Stimulated activated CD4-positive, alpha-beta T cell treated with anti-CD3 and anti-CD28 coated beads, Interleukin-1b, Interleukin-23, amount 100 ng/mL, for 24 hours (primary cell): ENCODE measurements at places on chromosomes 3 and 15.

- no peak for DNase-seq
Observed at GRCh38 chr3:56257826-56258225, 210.4 kb downstream of the ERC2 start.

- DNase-seq: no peak
Observed at GRCh38 chr3:186520957-186521842, 23.0 kb downstream of the CRYGS start.

DNA sequence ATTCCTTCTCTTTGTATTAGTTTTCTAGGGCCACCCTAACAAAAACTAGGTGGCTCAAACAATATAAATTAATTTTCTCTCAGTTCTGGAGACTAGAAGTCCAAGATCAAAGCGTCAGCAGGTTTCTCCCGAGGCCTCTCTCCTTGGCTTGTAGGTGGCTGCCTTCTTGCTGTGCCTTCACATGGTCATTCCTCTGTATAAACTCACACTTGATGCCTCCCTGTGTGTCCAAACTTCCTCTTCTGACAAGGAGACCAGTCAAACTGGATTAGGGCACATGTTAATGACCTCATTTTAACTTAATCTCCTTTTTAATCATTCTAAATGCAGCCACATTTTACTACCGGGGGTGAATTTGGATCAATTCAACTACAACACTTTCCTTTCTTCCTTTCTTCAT lies 691.1 kb downstream of the DIPK2A start:
- no peak for DNase-seq

DNA sequence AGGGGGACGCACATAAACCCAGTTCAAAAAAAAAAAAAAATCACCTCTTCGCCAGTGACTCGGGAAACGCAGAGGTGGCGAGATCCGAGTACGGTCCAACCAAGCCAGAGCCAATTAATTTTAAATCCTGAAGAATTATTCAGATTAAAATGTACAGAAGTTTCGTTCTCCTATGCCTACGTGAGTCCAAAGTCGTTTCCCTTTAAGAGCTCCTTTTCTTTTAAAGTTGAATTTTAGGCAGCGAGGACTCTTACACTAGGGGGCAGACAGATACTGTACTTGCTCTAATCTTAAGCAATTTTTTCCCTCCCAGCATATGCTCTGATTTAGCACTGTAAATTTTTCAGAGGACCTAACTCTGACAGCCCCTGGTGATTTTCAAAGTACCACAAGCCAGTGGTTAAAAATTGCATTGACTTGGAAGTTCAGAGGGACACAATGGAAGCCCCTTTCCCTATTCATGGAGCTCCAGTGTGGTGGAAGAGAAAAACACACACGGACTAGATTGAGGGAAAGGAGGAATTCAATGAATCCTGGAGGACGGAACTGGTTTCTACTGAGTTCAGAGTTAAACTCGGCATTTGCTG lies 3.3 kb upstream of the NR2F2 start:
- no peak for DNase-seq

- DNase-seq: no peak
Observed at GRCh38 chr3:14783480-14784086, 35.2 kb upstream of the FGD5 start.

DNA sequence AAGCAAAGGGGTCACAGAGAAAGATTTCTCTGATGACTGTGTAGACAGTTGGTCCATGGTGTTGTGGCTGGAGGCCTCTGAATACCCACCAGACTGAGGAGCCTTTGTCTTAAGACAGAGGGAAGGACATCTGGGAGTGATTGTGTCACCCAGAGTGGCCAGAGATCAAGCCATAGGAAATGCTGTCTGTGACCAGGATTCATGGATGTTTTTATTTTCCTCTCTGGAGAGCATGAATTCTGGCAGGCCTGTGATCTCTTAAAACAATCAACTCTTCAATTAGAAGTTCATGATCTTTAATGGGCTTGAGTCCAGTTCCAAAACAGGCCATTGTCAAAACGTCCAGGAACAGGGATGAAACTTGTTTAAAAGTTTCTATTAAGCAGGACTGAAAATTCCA lies 198.9 kb upstream of the CTDSPL start:
- no peak for DNase-seq

DNA sequence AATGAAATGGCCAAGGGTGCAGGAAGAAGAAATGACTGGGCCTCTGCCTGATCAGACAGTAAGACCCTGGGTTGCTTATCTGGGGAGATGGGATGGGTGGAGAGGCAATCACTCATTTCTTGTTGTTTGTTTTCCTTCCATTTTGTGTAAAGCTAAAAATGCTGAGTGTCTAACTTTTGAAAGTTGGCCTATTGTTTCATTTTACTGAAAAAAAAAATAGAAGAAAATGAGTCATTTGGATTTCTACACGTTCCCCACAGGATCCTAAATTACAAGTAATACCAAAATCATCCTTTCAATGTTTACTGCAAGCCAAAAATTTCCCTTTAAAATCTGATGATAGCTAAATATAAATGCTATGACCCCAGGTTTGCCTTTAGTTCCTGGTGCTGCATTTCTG lies 30.6 kb downstream of the PTX3 start:
- DNase-seq: no peak

DNA sequence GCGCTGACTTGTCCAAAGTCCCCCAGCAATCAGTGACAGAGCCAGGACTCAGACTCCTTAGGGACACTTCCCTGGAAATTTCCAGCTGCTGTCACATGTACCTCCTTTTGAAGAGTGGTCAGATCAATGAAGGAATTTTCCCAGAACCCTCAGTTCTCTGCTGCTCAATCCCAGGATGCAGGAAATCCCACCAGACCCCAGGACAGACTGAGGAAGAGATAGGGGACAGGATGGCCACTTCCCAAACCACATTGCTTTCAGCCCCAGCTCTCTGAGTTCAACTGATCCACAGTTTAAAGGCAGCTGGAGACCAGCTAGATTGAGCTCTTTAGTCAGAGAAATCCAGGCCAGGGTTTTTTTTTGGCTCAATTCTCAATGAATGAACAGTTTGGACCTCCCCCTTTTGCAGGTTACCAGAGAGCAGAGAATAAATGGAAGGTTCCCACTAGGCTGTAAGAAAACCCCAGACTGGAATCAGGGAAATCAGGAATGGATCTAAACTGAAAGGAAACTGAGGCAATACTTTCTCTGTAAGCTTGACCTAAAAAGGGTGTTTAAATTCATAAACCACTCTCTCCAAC lies 1.5 kb downstream of the CYP1A1 start:
- no peak for DNase-seq

DNA sequence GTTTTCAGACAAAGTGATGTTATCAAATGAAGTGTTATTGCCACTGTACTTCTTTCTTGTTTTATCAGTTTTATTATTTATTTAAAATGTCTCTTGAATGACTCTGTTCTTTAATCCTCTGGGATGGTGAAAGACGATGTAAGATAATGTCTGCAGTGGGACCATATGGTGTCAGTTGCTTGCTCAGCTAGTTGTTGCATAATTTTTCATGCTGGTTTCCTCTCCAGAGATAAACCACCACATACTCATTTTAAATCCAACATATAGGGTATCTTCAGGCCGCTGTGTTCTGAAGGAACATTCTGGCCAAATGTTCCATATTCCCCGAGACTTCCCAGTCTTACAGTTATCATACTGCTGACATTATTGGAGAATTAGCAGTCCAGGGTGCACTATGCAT lies 75.9 kb downstream of the GABRG3 start:
- DNase-seq: no peak

- no peak for DNase-seq
Observed at GRCh38 chr15:64600794-64601193, 140.4 kb downstream of the ZNF609 start.

- DNase-seq: no peak
Observed at GRCh38 chr3:33920511-33920910, 122.1 kb downstream of the PDCD6IP start.

GRCh38 chr3:181056136-181056732 lies 66.7 kb upstream of the DNAJC19 start:
- no peak for DNase-seq

GRCh38 chr3:61948699-61949305 lies 387.4 kb downstream of the PTPRG start:
- DNase-seq: no peak

GRCh38 chr3:119018690-119019463 lies 15.8 kb downstream of the IGSF11 start:
- no peak for DNase-seq

DNA sequence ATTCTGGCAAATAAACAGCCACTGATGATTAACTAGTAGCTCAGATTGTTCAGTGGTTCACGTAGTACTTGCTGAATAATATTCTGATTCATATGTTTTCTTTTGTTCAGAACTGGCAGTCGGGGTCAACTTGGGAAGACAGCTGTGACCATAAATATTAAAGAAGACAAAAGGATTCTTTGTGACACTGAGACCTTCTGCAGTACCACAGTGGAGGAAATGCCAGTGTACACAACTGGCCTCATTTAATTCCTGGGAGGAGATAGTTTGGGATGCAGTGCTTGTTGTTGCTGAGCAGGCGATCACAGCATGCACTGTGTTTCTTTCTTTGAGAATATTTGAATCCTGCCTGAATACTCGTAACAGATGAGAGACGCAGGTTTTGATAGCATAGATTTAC lies 26.7 kb upstream of the MCF2L2 start:
- DNase-seq: no peak

GRCh38 chr15:25900901-25901300 lies 37.8 kb upstream of the ATP10A start:
- no peak for DNase-seq

- DNase-seq: no peak
Observed at GRCh38 chr15:89978914-89979313, 22.2 kb upstream of the ZNF710 start.

- DNase-seq: no peak
Observed at GRCh38 chr15:34793901-34794300, 1.4 kb downstream of the ACTC1 start.

GRCh38 chr3:185549122-185549521 lies 3.3 kb downstream of the LIPH start:
- no peak for DNase-seq

- no peak for DNase-seq
Observed at GRCh38 chr3:4343258-4343657, 40.1 kb downstream of the SETMAR start.

- no peak for DNase-seq
Observed at GRCh38 chr15:64690008-64690407, 85.4 kb downstream of the RBPMS2 start.

- DNase-seq: no peak
Observed at GRCh38 chr15:73873889-73874511, 636 bp downstream of the TBC1D21 start.

- no peak for DNase-seq
Observed at GRCh38 chr3:31014317-31015040, 120.0 kb upstream of the GADL1 start.

DNA sequence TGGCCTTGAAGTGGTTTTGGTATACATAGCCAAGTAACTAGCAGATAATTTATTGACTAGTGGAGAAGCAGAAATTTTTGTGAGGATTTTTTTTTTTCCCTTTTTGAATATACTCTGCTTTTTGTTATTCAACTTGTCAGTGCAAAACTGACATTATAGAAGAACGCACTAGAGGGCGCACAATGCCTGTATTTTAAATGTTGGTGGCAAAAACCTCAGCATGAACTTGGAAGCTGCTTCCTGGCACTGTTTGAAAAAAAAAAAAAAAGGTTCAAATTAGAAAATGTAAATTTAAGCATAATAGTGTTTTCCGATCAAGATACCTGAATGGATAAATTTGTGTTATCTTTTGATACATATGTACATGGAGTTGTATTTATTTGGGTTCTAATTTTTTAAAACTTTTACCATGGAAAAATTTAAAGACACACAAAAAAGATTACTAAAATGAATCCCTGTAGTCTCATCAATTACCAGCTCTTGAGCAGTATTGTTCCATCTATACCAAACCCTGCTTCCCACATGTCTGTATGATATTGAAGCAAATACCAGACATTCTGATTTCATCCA lies 56.0 kb downstream of the SLC25A26 start:
- DNase-seq: peak; percentile 21

GRCh38 chr3:179323197-179324110 lies 623 bp downstream of the ZNF639 start:
- DNase-seq: peak; percentile 48

GRCh38 chr3:52779011-52779836 lies 1.8 kb downstream of the ITIH1 start:
- DNase-seq: no peak

GRCh38 chr15:40320931-40321371 lies 2.5 kb upstream of the INAFM2 start:
- no peak for DNase-seq

DNA sequence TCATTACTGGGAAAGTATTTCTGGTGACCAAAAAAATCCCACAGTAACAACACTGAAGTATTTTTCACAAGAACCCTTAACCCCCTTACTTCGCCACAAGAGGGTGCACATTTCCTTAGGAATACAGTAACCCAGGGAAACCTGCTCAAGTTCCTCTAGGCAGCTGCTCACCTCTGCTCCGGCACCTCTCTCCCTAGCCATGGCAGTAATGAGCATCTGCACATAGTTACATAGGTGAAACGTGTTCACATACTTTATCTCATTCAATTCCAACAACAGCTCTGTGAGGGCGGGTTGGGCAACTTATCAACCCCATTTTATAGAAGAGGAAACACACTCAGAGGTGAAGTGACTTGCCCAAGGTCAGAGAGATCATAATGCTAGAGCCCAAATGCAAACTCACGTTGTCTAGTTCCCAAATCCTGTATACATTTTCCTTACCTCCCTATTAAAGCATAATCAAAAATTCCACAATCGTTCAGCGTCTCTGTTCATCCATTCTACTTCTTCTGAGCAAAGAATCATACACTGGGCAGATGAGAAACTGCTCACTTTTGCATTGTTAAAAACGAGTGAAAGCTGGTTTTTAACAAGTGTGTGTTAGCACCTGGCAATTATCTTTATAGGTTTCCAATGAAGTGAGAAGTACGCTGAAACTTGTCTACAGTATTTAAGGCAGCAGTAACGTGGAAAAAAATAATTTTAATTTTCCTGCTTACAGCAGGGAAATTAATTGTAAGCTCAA lies 90.7 kb downstream of the IGF2BP2 start:
- no peak for DNase-seq

- DNase-seq: no peak
Observed at GRCh38 chr3:113277941-113278598, 66.7 kb downstream of the BOC start.

DNA sequence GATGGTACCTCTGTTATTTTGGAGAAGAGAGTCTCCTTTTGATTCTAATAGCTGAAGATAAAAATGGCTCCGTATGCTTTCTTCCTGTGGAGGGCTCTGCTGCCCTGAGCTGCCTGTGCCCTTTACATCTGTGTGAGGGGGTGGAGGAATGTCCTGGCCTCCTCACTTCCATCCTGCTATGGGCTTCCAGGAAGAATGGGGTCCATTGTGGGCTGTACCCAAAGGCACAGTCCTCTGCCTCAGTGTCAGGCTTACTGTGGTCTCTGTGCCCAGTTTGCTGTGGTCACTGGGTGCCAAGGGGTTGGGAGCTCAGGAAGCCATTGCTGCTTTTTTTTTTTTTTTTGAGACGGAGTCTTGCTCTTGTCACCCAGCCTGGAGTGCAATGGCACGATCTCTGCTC lies 14.4 kb downstream of the DAG1 start:
- no peak for DNase-seq
